Thymus (tissue), 14 donors: ENCODE measurements at places on chromosomes 4 and X.

GRCh38 chr4:41196633-41197332, 17.6 kb downstream of the APBB2 start:
- DNase-seq, result no peak

- DNase-seq, result no peak
Observed at GRCh38 chr4:59455751-59456150, 1744.4 kb upstream of the ADGRL3 start.

DNA sequence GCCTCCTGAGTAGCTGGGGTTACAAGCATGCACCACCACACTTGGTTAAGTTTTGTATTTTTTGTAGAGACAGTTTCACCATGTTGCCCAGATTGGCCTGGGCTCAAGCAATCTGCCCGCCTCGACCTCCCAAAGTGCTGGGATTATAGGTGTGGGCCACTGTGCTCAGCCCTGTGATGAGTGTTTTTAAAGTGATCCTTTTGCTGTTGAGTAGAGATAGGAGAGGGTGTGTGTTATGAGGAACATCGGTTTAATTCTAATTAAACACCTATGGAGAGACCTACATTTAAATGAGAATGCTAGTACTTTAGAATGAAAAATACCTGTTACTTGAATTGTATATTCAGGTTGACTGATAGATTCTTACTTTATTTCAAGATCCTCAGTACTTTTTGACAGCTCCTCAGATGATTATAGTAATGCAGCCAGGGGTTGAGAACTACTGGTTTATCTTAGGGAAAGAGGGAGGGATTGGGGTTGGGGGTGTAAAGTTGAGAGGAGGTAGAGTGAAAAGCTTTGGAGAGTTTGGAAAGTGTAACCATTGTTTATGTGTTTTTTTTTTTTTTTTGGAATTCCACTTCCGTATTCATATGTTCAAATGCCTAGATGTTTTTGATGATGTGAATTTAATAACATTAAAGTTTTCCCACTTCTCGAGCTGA, 36.8 kb upstream of the DCK start:
- no peak for DNase-seq

GRCh38 chrX:30690330-30690729, 37.1 kb downstream of the GK start:
- DNase-seq, result no peak

DNA sequence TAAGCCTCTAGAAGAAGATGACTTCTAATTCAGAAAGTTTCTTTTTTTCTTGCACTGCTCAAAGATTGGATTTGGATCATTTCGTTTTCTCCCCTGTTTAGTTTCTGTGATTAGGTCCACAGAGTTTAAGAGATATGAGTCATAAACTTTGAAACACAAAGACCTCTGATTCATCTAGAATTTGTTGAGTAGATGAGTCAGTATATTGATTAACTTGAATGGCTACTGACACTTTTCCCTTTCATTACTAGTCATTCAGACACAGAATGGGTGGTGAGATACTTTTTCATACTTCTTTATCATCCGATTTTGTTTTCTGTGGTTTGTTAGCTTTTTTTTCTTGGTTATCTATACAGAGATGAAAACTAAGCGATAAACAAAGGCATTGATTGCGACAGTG, 34.1 kb upstream of the AFF2 start:
- no peak for DNase-seq

DNA sequence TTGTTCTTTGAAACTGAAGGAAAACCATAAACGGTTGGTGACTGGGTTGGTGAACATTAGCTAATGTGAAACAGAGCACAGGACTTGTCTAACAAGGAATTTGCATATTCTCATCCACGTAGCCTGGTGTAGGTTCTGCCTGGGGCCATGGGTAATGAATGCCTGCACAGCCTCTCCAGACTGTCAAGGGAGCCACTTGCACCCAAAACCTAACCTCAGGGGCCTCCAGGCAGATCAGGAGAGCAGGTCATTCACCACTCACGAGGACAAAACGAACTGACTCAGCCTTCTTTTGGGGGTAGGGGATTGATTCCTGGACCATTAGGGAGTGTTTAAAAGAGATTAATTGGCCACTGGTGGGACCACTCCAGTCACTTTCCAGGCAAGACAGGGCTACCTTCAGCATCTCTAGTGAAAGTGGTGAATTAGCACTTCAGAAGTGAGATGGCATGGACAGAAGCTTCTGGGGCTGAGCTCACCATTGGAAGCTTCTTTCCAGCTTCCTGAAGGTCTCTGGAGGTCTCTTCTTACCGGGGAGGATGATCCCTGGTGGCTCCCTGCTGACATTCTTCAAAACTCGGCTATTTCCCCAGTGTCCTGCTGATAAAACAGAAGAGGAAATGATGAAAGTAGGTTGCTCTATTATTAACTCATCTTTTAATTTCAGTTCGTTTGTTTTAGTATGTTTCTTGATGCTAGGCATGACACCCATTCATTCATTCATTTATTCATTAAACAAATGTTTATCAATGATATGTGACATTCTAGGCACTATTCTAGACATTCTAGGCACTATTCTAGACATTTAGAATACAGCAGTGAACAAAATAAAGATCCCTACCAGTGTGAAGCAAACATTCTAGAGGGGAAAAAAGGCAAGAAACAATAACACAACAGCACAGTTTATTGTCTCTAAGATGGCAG, 104.5 kb upstream of the LNX1 start:
- no peak for DNase-seq

DNA sequence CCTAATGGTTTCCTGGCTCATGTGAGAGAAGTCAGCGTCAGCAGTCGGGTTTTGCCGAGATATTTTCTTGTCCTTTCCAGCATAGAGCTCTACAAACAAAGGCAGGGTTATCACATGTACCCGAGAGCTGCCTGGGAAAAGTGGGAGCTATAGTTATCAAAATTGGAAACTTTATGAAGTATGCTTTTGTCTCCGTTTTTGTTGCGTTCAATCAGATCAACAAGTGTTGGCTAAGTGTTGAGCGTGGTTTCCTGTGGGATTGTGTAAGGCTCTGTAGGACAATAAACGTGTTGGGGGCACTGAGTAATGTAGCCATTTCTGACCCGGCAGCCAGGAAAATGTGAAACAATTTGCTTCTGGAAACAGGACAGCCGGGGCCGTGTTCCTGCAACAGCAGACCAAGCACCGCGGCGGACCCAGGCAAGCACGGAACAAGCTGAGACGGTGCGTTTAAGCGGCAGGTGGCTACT, at the start of gene BMX:
Gene BMX (plus strand): TSS at position 311 of the 470 bp plus-strand sequence. CDS start 7,547 bp downstream, outside the sequence.
- DNase-seq, result no peak

GRCh38 chr4:128107766-128108165, 46.7 kb downstream of the LARP1B start:
- no peak for DNase-seq

- no peak for DNase-seq
Observed at GRCh38 chrX:101485212-101485949, at the start of gene ARMCX4. Gene ARMCX4 (plus strand): TSS chrX:101485456. CDS start chrX:101488590, 3,134 bp downstream.

- DNase-seq, result no peak
Observed at GRCh38 chr4:141643557-141643956, 7.2 kb downstream of the IL15 start.

GRCh38 chr4:101701551-101701950, 89.0 kb upstream of the BANK1 start:
- DNase-seq, result no peak

DNA sequence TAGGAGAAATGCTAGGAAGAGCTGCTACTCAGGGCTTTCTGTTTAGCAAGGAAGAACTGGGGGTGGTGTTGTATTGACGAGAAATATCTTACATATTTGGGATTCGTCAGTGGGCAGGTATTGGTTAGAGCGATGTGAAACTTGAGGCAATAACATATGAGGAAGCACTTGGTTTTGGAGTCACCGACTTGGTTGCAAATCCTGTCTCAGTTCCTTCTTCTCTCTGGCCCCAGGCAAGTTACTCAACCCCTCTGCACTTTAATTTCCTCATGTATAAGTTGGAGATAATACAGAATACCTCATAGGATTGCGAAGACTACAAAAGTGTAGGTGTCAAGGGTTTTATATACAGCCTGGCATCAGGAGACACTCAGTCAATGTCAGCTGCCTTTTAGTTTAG, 34.1 kb downstream of the GPAT3 start:
- DNase-seq, result no peak

DNA sequence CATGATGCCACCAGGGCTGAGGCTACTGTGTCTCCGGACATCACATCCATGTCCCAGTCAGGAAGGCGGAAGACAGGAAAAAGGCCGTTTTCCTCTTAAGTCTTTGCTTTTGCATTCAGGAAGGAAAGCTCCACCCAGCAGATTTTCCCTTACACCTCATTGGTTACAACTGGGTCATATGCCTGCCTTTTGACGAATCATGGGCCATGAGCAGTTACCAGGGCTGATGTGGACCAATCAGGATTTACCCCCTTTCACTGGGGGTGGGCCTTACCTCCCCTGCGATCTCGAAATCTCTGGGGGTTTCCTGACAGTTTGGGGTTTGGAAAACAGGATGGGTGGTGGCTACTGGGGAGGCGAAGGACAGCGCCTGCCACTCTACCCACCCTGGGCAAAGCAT, 52.5 kb upstream of the GRPEL1 start:
- no peak for DNase-seq
